ENCODE measurements at places on chromosomes 16 and 17.

DNA sequence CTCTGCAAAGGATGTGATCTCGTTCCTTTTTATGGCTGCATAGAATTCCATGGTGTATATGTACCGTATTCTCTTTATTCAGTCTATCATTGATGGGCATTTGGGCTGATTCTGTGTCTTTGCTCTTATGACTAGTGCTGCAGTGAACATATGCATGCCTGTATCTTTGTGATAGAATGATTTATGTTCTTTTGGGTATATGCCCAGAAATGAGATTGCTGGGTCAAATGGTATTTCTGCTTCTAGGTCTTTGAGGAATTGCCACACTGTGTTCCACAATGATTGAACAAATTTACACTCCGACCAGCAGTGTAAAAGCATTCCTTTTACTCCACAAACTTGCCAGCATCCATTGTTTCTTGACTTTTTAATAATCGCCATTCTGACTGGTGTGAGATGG is 60.2 kb upstream of the ADORA2B start:
- peak; percentile 71 for DNase-seq

DNA sequence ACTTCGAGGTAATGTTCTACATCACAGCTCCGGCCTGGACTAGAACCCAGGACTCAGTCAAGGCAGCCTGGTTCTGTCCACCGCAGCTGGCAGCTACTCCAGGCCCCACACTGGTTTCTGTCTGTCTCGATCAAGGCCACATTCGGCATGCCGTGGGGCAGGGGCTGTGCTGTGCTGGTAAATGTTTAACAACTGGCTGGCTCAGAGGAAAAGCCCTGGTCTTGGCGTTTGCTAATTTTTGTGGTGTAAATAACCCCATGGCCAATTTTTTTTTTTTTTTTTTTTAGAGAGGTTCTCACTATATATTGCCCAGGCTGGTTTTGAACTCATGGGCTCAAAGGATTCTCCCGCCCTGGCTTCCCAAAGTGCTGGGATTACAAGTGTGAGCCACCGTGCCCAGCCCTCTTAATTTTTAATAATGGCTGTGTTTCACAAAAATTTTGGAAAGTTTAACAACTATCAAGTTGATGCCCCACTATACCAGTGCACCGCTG is 328 bp upstream of the DRC7 start:
- DNase-seq: no peak

GRCh38 chr17:77754956-77755355 is 203.5 kb upstream of the TNRC6C start:
- DNase-seq: no peak

DNA sequence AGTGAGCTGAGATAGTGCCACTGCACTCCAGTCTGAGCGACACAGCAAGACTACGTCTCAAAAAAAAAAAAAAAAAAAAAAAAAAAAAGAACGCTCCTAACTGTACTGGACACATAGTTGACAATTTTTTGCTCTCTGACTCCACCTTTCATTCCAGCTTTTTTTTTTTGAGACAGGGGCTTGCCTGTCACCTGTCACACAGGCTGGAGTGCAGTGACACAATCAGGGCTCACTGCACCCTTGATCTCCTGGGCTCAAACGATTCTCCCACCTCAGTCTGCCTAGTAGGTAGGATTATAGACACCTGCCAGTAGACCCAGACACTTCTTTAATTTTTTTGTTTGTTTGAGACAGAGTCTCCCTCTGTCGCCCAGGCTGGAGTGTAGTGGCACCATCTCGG is 2.6 kb upstream of the CRLF3 start:
- no peak for DNase-seq

GRCh38 chr16:67091906-67092566 is 17.7 kb upstream of the PHAF1 start:
- DNase-seq: peak; percentile 97

DNA sequence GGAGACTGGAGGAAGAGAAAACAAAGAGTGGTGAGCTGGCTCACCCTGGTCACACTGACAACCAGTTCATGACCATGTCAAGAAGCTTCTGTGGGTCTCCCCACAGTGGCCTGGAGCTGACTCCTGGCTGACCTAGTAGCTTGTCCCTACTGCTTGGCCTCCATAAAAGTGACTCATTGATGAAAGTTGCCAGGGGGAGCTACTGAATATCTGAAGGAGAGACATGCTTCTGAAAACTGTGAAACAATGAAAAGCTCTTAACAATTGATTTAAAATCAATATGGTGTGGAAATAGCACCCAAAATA is 22.0 kb downstream of the SMPD3 start:
- peak; percentile 25 for DNase-seq

DNA sequence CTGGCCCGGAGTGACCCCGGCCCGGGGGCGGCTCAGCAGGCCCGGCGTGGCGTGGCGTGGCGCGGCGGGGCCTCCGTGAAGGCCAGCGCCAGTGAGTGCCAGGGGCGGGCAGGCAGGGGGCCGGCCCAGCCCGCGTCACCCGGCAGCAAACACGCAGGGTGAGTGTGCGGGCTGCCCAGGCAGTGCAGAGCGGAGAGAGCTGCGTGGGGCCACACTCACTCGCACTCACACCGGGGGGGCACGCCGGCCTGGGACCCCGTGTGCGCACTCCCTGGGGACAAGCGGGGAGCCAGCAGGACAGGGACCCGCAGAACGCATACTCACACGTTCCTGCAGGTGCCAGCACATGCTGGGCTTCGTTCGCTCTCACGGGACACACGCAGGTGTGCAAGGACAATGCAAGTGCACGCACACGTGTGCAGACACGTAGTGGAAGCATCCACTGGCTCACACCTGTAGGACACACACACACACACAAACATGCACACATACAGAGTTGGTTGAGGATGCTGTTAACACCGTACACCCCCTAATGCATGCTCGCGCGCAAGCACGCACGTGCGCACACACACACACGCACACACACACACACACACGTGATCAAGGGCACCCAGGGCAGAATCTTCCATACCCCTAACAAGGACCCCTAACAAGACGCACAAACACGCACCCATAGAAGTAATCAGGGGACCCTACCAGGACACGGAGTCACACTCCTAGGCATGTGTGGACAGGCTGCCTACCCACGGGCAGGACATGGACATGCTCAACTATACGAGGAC is 7.7 kb downstream of the USP6 start:
- DNase-seq: no peak

DNA sequence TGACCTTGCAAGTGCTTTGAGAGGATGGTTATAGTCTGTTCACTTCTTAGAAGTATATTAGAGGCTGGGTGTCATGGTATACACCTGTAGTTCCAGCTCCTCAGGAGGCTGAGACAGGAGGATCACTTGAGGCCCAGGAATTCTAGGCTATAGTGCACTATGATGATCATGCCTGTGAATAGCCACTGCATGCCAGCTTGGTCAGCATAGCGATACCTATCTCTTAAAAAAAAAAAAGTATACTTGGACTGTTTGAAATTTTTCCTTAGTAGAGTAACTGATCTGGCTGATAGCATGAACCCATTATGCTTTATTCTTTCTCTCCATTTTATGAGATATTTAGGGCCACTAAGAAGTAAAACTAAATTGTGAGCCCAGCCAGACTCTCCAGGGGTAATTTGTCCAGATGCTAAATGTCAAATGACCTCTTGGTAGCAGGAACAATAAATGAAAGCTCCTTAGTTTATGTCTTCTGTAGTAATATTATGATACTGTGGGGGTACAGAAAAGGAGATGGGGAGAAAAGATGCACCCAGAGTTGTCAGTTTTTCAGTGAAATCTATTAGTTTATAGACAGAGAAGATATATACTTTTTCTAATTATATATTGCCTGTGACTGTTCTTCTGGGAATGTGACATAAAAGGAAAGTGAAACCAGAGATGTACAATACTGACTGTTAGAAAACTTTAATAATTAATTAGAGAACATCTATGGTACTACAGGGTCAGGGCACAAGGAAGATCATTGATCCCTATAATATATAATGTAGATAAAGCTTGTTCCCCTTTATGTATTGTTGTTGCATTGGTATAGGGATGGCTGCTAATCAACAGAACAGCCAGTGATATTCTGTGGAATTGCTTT is 335.3 kb upstream of the TBX2 start:
- peak; percentile 31 for DNase-seq

GRCh38 chr16:64771273-64771672 is 350.6 kb downstream of the CDH11 start:
- no peak for DNase-seq

GRCh38 chr17:39841134-39841683 is 22.9 kb downstream of the IKZF3 start:
- DNase-seq: no peak

- peak; percentile 63 for DNase-seq
These were observed 204.1 kb upstream of the CIBAR2 start for GRCh38 chr16:85316321-85316919.

GRCh38 chr17:18014006-18014405 is 25.0 kb downstream of the ATPAF2 start:
- no peak for DNase-seq

- no peak for DNase-seq
These were observed 94.0 kb upstream of the CDH5 start for GRCh38 chr16:66272461-66272860.

DNA sequence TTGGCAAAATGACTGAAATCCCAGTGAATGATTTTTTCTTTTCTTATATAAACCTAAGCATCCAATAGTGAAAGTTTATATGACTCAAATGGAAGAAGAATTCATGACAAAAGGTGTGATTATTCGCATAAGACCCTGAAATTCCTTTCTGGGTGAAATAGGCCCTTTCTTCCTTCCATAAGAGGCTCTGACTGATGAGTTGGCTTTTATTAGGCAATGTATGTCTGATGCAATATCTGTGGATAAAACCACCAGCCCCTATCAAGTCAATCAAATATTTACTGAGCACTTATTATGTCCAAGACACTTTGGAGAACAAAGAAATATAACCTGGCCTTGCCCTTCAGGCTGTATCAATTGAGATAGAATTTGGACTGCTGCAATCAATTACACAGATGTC is 316.6 kb downstream of the CDH13 start:
- peak; percentile 25 for DNase-seq

DNA sequence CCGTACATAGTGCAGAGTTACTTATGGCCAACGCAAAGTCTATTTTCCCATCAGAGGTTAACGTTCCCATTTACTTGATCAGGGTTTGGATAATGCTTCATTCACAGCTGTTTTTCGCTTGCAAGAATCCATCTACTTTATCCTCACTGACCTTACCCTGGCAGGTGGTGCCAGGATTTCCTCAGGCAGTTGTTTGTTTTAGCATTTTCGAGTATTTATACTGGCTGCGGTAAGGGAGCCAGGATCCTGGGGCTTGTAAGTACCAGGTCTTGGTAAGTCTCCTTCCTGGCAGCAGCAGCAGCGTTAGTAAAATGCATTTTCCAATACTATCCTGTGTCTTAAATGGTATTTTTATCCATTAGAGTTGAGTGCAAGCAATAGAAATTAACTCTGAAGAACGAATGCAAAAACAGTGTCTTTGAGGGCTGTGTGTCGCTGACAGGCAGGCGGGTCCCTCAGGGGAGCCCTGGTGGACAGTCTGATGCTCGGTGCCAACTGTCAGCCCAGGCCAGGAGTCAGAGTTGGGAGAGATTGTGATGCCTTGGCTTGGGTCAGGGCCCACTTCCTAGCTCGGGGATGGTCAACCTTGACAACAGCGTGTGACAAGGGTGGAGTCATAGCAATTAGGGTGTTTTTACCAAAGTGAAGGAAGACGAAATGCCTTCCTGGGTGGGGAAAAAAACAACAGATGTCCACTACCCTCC is 92.4 kb upstream of the HSBP1 start:
- no peak for DNase-seq

- DNase-seq: peak; percentile 7
These were observed 28.4 kb upstream of the TMC5 start for GRCh38 chr16:19389246-19389645.

DNA sequence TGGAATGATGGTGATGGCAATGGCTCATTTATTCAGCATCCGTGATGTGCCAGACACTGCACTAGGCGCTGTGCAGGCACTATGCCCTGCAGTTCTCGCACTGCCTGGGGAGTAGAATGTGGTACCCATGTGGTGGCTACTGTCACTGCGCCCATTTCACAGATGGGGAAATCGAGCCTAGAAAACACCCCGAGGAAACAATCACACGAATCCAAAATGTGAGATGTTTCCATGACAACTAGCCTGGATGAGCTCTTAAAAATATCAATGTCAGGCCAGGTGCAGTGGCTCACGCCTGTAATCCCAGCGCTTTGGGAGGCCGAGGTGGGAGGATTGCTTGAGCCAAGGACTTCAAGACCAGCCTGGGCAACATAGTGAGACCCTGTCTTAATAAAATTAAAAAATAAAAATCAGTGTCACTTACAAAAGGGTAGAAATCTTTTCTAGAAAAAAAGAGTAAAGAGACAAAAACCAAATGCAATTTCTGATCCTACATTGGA is 57.9 kb upstream of the TNRC6A start:
- no peak for DNase-seq

GRCh38 chr17:57511475-57512123 is 233.5 kb downstream of the CCDC182 start:
- DNase-seq: no peak

DNA sequence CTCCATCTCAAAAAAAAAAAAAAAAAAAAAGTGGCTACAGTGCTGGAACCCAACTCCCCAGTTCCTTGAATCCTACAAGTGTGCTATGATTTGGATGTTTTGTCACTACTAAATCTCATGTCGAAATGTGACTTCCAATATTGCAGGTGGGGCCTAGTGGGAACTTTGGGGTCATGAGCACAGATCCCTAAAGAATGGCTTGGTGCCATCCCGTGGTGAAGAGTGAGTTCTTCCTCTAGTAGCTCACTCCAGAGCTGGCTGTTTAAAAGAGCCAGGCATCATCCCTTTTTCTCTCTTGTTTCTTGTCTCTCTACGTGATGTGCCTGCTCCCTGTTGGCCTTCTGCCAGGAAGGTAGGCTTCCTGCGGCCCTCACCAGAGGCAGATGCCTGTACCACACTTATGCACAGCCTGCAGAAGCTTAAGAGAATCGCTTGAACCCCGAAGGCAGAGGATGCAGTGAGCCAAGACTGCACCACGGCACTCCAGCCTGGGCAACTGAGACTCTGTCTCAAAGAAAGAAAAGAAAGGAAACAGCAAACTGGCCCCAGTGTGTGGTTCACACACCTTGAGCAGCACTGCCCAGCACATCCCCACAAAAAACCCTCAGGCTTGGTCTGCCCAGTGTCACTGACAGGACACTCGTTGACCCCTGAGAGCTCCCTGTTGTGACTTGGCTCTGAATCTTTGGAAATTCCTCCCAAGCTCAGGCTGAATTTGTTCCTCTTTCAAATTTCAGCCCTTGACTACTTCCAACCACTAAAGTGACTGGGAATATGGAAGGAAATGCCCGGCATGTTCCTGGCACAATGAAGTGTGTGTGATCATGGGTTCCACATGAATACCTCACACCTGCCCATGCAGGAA is 3.1 kb downstream of the MT1E start:
- DNase-seq: peak; percentile 16
